ENCODE measurements at places on chromosomes 2 and 18.

DNA sequence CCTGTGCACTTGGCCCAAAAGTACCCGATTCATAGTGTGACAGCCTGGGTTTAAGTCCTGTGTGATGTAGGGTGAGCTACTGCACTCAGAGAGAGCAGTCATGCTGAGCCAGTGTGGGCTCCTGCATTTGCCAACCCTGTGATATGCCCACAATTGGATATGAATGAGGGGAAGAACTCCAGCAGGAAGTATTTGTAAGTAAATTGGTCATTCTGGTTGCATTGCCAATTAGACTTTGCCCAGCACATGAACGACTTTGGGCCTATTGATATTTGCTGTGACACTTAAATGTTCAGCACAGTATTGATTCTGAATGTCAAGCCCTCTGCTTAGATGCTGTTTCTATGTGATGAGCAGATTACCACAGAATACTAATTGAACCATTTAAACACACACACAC lies 570.9 kb downstream of the PIK3C3 start:
- ATAC-seq, result no peak

DNA sequence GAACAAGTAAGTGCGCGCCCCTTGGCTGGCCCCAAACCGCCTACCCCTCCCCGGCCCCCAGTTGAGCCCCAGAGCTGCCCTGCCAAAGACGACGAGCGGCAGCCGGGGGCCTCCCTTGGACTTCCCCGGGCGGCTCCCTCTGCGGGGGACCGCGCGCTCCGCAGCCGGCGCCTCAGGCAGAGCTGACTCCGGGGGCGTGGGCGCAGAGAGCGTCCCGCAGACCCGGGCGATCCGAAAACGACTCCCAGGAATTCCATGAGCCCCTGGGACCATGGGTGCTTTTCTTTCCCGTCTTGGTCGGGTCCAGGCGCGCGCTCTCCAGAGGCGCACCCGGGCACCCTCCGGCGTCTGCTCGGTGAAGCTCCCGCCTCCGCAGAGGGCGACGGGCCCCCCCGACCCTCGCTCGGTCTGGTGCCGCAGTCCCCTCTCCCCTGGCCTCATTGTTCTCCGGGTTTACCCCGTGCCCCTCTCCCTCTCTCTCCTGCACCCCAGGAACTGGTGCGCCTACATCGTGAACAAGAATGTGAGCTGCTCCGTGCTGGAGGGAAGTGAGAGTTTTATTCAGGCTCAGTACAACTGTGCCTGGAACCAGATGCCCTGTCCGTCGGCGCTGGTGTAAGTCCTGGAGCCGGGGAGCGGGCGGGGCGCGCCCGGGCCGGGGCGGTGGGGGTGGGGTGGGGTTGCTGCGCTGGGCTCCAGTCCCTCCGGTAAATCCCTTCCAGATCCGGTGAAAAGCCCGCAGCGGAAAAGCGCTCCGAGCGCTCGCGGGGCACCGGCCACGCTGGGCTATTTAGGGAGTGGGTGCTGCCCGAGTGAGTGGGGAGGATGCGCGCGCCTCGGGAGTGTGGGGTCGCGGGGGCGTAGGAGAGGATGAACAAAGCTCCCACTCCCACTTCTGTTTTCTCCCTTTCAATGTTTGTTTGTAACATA lies 776 bp downstream of the EMILIN2 start:
- peak; percentile 60 for ATAC-seq

DNA sequence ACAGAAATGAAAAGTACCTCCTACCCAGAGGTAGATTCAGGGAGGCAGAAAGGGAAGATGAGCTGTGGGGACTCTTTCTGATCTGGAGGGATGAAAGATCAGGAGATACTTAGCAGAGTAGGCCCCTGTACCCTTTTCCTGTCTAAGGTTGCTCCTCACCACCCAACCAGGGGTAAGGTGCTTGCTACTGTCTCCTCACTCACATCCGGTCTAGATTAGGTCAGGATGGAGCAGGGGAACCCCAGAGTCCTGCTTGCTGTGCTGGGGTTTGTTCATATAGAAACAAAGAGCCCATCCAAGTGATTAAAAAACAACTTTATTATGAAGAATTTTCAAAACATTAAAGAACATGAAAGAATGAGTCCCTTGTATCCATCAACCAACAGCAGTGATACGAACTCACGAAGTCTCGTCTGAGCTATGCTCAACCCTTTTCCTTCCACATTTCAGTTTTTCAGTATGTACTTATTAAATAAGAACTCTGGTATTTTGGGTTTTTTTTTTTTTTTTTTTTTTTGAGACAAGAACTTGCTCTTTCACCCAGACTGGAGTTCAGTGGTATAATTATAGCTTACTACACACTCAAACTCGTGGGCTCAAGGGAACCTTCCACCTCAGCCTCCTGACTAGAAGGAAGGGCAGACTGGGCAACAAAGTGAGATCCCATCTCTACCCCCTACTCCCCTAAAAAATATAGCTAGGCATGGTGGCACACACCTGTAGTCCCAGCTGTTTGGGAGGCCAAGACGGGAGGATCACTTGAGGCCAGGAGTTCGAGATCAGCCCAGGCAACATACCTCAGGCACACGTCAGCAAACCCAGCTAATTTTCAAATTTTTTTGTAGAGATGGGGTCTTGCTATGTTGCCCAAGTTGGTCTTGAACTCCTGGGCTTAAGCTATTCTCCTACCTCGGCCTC lies 28.5 kb upstream of the MCFD2 start:
- ATAC-seq, result no peak

DNA sequence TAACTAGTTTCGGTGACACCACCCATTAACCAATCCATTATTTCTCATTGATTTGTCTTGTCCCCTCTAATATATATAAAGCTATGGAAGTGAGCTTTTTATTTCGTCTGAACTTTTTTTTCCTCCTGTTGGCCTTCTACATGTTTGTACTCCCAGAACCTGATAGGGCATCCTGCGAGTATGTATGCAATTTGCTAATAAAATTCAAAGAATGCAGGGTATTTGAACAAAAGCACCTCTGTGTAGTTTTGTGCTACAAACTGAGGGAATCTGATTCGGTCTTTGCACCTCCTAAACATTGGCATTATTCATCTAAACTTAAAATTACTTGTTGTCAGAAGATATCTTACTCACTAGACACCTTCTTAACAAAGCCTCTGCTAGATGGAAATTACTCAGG lies 242.9 kb upstream of the TMEFF2 start:
- ATAC-seq, result no peak

DNA sequence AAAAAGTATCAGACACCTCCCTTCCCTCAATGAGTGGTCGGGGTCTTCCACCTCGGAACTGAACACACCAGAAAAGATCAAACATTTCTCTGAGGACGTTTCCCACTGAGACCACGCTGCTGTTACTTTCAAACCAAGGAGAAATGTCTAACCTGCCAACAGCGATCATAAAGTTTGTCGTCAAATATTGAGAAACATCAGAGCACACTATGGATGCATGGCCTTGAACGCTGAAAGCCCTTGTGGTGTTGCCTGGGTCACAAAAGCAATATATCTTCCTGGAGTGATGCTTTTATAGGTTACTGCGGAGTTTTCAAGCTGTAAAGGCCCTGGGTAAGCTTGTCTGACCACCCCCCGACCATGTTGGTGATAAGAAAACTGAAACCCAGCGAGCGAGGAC lies 70.2 kb upstream of the ID2 start:
- no peak for ATAC-seq

Measured in motor neuron (in vitro differentiated cells).